T-helper 1 cell (primary cell): ENCODE measurements at places on chromosomes 11 and 22.
A peak's percentile ranks its signal among the peaks of the same experiment; 100 is the strongest.

DNA sequence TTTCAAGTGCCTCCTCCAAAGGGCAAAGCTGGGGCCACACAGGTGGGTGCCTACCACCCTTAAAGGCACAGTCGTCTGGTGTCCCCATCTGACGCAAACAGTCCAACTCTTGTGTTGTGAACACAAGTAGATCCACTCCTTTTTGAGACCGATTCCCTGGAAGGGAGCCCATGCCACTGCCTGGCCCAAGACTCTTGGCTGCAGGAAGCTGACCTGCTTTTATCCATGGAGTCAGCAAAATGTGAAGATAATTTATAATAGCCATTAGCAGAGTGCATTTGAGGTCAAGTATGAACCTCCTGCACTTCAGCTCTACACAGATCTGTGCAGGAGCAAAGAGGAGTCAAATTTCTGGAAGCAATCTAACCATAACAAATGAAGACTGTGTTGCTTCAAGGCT is 68.5 kb downstream of the ADM start:
- DNase-seq = no peak

GRCh38 chr11:69947059-69947792 is 128.0 kb upstream of the FGF3 start:
- no peak for DNase-seq

GRCh38 chr22:45866126-45866645 is 110.8 kb downstream of the WNT7B start:
- DNase-seq = no peak

DNA sequence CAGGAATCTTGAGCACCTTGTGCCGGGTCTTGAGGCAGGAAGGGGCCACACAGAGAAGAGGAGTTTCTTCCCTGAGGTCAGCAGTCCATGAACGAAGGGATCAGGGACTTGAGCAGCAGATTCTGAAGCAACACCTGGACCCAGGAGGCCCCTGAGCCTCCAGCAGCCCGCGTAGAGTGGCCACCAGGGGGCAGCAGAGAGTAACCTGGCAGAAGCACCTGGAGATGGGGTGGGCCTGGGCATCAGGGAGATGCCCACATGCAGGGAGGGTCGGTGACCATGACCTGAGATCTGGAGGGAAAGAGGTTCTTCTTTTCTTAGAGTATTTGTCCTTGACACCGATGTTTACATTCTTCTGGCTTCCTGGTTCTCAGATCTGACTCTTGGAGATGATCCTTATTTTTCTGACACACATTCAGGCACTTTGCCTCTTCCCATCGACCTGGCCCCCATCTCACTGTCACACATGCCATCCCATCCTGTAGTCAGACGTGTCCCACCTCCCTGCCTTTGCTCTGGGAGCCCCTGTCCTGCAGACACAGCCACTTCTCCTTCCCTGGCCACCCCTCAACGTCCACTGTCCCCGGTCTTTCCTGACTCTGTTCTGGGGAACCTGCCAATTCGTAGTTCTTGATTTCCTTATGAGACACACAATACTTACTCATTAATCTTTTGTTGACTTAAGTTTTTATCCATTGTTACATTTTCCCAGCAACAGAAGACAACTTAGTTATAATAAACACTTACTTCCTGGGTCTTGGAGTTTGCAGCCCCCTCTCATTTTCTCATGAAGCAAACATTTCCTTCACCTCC is 66.5 kb downstream of the GGTLC2 start:
- peak; percentile 43 for DNase-seq

DNA sequence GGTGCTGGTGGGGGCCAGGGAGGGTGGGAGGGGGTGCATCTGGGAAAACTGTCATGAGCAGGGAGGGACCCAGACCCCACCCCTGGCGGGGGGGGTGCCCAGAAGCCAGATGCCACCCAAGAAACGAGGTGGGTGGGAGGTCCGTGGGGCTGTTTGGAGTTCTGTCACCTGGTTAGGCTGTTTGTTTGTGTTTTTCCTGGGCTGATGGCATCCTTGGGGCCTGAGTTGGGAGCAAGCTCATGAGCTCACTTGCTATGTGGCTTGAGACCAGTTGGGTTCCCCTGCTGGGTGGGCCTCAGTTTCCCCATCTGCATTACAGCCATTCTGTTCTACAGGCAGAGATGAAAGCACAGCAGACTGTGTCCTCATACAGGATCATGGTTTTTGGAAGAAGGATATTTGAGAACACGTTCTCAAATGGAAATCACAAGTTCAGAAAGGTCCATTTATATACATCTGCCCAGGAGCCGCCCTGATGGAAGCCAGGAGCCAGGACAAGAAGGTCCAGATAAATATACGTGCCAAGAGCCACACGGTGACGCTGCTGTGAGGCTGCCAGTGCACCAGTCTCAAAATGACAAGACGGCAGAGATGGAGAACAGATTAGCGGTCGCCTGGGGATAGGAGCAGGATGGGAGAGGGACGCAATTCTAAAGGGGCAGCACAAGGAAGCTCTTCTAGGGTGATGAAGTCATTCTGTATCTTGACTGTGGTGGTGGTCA is 312.9 kb downstream of the MN1 start:
- DNase-seq = no peak

DNA sequence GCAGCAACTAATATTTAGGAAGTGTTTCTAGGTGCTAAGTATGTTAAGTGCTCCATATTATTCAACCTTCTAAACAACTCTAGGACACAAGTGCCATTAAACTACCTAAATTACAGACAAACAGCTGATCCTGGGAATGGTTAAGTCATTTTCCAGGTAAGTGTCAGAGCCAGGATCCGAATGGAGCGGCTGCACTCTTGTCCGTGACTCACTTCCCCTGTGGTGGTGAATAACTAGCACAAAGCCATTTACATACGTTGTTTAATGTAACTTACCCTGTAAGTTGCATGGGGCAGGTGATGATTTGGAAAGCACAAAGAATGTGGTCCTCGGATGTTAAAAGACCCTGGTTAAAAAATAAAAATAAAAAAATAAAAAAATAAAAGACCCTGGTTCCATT is 8.8 kb upstream of the PRG2 start:
- no peak for DNase-seq

DNA sequence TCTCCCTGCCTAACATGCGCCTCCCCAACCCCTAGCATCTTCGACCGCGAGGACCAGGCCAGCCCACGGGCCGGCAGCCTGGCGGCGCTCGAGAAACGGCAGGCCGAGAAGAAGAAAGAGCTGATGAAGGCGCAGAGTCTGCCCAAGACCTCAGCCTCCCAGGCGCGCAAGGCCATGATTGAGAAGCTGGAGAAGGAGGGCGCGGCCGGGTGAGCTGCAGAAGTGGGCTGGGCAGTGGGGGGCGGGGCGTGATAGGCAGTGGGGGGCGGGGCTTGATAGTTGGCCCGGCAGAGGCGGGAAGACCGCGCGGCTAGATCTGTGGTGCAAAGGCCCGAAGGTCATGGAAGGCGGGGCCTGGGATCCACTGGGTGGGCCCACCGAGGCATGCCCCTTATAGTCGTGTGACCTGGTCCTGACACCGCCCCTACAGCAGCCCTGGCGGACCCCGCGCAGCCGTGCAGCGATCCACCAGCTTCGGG is 8.7 kb downstream of the SELENOM start:
- no peak for DNase-seq

DNA sequence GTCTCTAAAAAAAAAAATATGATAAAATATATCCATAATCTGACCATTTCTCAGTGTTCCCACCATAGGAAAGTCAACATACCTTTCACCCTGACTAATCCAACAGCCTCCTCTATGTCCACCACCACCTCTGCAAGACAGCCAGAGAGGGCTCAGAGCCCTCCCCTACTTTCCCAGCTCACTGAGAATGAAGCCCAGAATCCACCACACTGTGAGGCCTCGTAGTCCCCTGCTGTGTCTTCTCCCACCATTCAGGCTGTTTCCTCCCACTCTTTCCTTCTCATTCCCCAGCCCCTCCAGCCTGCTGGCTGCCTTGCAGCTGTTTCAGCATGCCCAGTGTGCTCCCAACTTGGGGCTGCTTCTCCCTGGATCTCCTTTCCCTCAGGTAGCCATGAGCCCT is 27.0 kb downstream of the SGSM3 start:
- no peak for DNase-seq

- no peak for DNase-seq
Measured at GRCh38 chr11:1425006-1425405, 35.3 kb downstream of the BRSK2 start.

DNA sequence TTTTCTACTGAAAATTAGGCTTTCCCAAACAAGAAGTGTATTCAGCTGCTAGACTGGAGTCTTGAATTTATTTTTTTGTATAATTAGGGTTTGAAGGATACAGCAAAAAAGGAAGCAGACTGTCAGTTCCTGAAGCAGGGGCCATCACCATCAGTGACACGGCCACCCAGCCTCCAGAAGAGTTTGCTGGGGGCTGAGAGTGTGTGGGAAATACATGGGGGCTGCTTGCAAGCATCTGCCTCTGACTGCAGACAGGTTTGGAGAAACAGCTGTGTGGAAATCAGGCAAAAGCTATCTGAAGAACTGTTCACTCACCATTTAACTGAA is 23.0 kb downstream of the FZD4 start:
- no peak for DNase-seq

DNA sequence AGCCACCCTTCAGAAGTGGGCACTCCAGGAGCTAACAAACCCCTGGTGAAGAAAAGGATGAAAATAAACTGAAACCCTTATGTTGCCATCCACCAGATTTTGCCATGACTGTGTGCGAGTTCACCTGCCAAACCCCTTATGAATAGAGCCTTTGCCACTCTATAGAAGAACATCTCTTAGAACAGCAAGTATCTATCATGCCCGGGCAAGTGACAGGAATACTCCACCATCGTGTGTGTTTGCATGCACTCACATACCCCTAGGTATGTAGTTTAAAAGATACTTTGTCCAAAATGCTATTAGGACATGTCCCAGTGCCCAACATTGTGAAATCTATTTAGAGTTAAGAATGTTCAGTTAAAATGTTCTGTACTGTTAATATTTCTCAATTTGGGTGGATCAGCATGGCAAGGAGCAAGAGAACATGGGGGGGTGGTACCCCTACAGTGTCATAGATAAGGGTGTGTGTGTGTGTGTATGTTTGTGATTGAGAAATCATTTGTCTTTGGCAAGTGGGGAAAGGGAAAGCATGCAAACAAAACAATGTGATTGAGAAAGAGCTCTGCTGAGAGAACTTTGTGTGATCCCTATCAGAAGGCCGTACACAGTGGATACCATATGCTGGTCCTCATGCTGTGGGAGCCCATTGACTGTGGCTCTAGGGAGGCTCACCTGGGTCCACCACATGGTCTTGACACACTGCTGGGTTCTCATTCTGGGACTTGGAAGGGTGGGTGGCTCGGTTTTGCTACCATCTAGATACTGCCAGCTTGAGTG is 94.9 kb downstream of the ZBTB16 start:
- no peak for DNase-seq

- no peak for DNase-seq
Measured at GRCh38 chr11:31802990-31803812, 7.9 kb downstream of the PAX6 start.

DNA sequence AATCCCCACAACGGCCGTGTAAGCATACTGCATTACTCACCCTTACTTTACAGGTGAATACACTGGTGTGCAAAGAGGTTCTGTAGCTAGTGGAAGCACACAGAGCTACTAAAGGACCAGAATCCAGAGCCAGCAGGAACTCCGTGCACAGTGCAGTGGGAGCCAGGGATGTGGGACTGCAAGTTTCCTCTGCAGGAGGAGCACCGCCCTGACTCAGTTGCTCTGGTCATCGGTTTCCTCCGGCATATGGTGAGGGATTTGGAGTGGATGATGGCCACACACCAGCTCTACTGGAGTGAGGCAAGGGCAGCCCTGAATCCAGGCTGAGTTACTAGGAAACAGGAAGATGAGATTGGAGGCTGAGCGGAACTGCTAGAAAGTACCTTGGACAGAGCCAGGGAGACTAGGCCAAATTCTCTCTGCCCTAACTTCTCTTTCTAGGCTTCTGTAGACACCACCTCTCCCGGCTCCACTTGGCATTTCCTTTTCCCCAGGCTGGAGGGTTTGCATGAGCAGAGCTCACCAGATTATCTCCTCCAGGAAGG is 18.2 kb upstream of the C22orf42 start:
- DNase-seq = no peak

DNA sequence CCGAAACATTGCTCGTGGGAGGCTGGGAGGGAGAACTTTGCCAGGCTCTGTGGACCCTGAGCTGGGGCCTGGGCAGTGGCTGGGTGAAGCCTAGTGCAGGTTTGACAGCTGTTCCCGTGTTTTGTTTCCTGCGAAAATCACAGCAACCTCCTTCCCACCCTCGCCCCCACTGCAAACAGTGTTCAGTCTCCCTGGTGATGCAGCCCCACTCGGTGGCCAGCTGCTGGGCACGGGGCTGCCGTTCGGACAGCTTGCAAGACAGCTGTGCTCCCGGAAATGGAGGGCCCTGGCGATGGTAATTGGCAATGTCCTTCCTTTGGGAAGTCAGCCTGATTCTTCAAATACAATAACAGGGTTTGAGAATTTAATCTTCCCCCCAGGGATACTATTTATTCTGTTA is 10.4 kb upstream of the GAL start:
- DNase-seq = no peak

GRCh38 chr11:118435290-118435892 is 901 bp upstream of the KMT2A start:
- peak; percentile 38 for DNase-seq

GRCh38 chr11:45886816-45887520 is 1.5 kb downstream of the MAPK8IP1 start:
- no peak for DNase-seq

- no peak for DNase-seq
Measured at GRCh38 chr11:11171285-11171684, 181.8 kb downstream of the CSNK2A3 start.

DNA sequence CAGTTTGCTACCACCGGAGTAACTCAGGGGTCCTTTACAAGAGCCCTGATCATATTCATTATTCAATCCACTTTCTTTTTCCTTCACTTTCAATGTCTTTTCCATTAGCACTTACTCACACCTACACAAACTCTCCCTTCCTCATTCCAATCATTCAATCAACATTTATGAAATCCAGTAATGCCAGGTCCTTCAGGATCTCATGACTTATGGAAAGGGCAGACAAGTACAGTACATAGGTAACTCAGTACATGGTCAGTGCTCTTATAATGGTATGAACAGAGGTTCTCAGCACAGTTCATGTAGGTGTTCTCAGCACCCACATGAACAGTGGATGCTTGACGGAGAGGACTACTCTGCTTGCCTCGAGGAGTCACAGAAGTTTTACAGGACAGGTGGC is 106.6 kb downstream of the USP35 start:
- no peak for DNase-seq

DNA sequence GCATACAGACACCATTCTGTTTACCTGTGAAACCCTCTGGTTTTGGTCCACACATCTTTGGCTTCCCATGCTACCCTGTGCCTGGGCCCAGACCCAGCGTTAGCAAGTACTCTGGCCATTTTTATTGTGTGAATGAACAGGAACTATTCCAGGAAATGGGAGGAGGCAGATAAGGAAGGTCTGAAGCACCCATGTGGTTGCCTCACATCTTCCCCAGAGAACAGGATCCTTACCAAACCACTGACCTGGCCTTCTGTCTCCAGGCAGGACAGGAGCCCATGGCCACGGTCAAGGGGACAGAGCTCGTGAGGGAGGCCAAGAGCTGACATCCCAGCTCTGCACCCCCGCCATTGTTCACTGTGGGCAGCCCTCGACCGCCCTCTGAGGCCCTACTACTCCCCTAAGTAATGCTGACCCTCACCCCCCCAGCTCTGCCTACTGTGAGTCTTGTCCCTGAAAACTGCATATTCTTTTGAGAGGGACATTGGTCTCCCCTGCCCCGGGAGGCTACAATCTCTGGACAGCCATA is 97.7 kb upstream of the TP53I11 start:
- no peak for DNase-seq

GRCh38 chr11:111417011-111417765 is 38.1 kb upstream of the POU2AF1 start:
- DNase-seq = no peak
